Stimulated activated CD8-positive, alpha-beta memory T cell treated with anti-CD3 and anti-CD28 coated beads, Interleukin-7, amount 100 ng/mL, for 24 hours (primary cell): ENCODE measurements at places on chromosomes 7 and 10.

- no peak for DNase-seq
Observed at GRCh38 chr10:86992456-86992855, 24.2 kb downstream of the ADIRF start.

GRCh38 chr7:30510124-30511075 lies 5.8 kb upstream of the GGCT start:
- no peak for DNase-seq

DNA sequence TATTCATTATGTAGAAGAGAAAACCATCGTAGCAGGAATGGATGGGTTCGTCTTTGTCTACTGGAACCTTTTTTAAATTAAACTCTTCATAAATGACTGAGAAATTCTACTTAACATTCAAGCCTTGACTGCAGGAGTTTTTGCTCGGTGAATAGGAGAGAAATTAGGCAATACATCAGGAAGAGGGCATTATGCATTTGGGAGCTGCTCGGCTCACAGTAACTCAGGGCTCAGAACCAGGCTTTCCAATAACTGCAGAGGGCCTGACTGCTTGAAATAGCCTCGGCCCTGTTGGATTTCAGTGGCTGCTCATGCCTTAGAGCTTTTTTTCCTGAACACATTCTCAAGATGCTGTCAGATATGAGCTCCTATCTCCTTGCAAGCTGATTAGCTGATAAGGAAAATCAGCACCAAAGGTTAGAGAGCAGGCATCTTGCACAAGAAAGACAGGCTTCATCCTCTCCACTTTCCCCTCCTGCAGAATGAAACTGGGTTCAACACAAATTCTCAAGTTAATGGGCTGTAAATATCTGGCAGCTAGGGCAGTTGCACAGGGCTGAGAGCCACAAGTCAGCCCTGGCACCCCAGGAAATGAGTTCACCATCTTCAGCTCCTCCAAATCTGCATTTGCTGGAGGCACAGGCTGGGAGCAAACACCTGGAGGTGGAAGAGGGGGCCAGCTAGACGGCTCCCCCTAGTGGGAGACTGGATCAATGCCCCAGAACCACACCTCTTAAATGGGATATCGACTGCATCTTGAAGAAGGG lies 24.3 kb downstream of the TECTB start:
- no peak for DNase-seq

DNA sequence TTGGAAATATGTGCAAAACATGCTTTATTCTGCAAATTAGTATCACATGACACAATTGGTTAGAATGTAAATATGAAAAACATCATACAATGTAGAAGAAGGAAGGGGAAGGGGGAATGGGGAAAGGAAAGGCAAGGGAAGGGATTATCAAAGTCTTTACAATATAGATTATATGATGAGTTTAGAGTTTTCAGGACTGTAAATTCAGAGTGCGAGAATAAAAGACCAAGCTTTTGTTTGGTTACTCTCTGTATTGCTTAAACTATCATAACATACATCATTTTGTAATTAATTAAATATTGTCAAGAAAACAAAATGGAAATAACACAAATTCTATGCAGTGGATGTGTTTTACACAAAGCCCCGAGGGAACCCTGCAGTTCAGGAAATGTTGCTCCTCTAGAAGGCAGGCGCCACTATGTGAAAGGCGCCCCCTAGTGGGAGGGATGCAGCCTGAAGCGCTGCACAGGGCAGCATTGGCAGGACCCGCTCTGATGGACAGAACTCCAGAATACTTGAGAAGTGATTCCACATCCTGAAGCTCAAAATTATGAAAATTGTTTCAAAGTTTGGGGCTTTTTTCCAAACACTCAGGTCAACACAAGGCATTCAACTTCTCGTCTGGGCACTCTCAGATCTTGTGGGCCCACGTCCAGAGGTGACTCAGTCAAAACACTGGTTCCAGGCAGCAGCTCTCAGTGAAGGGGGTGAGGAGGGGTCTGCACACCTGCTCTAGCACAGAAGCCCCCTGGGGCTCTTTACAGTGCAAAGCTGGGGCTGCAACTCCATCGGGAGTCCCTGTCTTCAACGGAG lies 31.6 kb upstream of the TMEM254 start:
- peak; percentile 65 for DNase-seq

- DNase-seq: no peak
Observed at GRCh38 chr7:151903249-151904032, 26.5 kb upstream of the PRKAG2 start.

DNA sequence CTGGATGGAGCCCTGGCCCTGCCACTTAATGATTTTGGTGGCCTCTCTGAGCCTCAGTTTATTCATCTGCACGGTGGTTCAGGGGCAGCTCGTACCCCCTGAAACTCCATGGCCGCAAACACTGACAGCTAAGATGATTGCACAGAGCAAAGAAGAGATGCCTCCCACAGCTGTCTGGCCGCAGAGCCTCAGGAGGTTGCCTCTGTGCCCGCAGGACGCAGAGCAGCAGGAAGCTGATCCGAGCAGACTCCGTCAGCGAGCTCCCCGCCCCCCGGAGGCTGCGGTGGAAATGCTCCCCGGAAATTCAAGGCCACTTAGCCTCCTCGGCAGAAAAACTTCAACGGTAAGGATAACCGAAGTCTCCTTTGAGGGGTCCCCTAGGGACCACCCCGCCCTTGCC lies 30.2 kb upstream of the C10orf53 start:
- no peak for DNase-seq

- no peak for DNase-seq
Observed at GRCh38 chr7:135620980-135621850, 41.1 kb upstream of the STMP1 start.

DNA sequence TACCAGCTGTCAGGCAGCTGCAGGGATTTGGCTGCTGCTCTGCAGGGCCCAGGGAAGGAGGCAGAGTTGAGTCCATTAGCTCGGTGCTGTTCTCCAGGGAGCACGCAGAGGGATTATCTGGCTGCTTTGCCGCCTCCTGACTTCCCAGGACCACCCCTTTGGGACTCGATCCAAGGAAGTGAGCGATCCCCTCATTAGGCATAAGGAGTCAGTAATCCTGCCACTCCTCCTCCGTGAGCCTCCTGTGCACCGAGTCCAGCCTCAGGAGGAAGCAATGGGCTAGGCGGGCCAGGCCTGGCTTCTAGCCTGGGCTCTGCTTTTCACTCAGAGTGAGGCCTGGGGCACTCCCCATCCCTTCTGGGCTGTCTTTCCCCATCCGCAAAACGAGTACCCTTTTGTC lies 417.9 kb downstream of the RPS24 start:
- no peak for DNase-seq

DNA sequence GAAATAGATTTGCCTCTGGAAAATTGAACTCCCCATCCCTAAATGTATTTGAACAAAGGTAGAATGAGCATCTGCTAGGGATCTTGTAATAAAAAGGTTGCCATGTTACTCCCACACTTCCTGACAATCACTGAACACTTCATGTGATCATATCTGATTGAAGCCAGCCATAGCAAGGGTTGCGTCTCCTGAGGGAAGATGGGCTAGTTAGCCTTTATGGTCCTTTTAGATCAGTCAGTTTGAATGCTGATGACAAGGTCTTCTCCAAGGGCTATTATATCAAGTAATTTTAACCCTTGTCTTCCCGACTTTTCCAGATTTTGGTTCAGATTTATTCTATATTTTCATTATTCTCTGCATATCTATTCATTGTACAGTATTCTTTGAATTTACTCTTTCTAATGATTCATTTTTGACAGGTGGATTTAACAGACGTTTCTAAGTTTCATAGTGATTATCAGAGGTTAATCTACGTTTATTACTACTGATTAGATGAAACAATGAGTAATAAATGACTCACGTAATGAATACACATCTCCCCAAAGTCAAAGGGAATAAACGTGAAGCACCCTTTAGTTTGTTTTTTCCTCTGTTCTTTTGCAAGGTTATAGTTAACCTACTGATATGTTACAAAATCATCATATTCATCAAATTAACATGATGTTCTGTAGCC lies 28.1 kb downstream of the CSGALNACT2 start:
- no peak for DNase-seq

- no peak for DNase-seq
Observed at GRCh38 chr7:108138911-108139310, 8.8 kb upstream of the LAMB4 start.

GRCh38 chr7:158975526-158976467 lies 119.4 kb downstream of the DYNC2I1 start:
- no peak for DNase-seq

DNA sequence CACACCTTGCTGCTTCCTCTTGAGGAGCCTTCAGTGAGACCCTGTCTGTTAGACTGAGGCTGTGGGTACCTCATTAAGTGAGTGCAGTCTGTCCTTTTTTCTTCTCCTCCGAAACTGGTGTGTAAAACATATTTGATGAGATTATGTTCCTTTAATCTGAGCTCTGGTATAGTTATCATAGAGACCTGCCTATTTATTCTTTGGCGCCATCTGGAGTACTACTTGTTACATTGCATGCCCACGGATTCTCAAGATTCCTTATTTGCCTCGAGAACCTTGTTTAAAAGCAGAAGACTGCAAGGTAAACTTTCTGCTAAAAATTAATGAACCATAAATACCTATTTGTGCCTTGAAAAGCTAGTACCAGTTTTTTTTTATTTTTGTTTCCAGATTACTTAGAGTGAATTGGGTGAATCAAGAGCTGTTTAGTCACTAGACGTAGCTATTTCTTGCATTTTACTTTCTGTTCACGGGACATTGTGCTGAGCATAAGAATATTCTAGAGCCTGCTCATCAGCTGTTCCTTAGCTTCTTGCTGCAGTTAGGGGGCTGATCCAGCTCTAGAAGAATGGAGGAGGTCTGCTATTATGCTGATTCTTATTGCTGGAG lies 16.9 kb upstream of the STMP1 start:
- no peak for DNase-seq

- no peak for DNase-seq
Observed at GRCh38 chr7:1966631-1967200, 266.0 kb downstream of the MAD1L1 start.

GRCh38 chr10:14917827-14918226 lies 36.1 kb downstream of the DCLRE1C start:
- DNase-seq: no peak
